ENCODE measurements at places on chromosomes 12 and 14.

DNA sequence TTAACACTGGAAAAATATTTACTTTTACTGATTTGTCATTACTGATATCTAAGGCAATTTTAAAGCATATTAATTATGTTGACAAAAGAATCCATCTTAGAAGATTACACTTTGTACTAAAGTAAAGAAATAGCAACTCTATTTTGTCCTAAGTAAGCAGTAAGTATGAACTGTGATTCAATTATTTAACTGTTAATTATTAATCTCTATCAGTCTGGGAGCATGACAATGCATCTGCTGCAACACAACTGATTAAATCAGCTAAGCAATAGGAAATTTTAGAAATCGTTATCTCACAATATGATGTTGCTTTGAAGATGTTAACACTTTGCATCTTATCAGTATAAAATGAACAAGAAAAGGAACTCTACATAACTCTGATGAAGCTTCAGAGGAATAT is 172.3 kb downstream of the DPY19L2 start:
- DNase-seq = no peak

GRCh38 chr12:18054925-18055619 is 34.9 kb downstream of the RERGL start:
- no peak for DNase-seq

GRCh38 chr12:78804262-78804661 is 60.3 kb upstream of the SYT1 start:
- DNase-seq = no peak

- peak; percentile 64 for DNase-seq
These were observed at the start of gene BMAL2 for GRCh38 chr12:27332714-27333402. TSS of gene BMAL2 (plus strand) at chr12:27332836. CDS start at chr12:27333073, 237 bp downstream.

- DNase-seq = no peak
These were observed 11.3 kb downstream of the ASB8 start for GRCh38 chr12:48145981-48146380.

GRCh38 chr12:110849221-110849620 is 2.4 kb downstream of the CCDC63 start:
- peak; percentile 65 for DNase-seq

DNA sequence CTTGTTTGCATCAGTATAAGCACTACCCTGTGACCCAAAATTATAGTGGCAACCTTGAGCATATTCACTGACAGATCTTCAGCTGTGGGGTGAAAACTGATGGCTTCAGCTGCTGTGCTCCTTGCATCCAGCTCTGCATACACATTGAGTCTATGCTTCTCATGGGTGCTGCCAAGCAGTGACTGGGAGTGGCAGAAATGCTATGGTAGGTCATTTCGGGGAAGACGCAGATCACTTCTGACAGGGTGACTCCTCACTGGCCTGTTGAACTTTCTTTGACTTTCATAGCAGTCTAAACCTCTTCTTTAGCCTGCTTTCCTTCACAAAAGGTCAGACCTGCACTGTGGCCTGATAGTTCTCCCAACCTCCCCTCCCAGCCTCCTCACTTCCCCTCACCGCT is 5.6 kb upstream of the ALDH1L2 start:
- no peak for DNase-seq

DNA sequence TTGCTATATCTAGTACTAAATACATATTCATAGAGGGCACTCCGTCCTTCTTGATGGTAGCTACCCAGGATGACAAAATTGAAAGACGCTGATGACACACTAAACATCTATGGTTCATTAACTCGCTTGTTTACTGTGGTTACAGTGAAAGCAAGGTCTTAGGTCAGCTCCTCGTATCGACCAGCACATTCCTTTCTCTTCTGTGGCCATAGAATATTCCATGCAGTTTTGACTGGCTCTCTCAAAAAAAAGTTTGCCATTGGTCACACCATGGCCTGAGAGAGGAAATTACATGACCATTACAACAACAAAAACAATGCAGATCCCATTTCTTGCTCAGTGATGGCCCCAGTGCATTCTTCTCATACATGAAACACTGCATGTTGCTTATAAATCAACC is 411.4 kb upstream of the SOX5 start:
- DNase-seq = no peak

GRCh38 chr14:65170768-65171507 is 68.6 kb upstream of the MAX start:
- DNase-seq = no peak

DNA sequence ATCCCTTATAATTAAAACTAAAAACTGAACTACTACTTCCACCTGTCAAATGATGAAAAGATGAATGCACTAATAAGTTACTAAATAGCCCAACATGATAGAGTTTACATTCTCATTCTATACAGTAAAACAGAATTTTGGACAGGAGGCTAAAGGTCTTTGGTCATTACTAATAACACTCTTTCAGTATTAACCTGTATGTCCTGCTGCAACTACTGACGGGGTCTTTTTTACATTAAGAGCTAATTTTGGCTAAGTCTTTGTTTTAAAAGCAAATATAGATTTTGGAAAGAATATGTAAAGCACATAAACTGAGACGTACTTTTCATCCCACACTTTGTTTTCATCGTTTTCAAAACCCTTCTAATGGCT is 175.4 kb upstream of the CDKN3 start:
- DNase-seq = no peak

DNA sequence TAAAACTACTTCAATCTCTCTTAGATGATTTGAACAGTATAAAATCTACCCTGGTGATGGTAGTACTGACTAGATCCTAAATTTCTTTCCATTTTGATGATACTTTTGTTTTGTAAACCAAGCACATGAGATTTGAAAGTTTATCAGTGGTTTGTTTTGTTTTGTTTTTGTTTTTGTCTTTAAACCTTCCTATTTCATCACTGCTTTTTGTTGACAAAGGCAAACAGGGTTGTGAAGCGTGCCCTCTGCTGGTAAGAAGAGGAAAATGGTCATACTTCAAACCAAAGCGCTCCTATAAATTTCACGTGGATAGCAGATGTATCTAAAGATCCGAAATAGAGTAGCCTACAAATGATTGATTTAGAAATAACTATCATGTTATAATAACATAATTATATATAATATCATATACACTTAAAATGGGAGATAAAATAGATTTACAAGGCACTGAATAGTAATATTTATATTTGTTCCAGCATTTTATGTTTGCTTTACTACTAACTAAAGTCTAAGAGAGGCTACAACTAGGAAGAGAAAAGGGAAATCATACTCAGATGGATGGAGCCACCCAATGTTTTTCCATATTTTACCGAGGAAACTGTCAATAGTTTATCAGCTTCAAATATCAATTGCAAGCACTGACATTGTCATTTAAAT is 254.0 kb upstream of the USP15 start:
- peak; percentile 42 for DNase-seq

GRCh38 chr14:68781161-68782021 is 11.5 kb downstream of the ZFP36L1 start:
- DNase-seq = no peak
